ENCODE measurements at places on chromosomes 11 and 22.
A peak's percentile ranks its signal among the peaks of the same experiment; 100 is the strongest.

DNA sequence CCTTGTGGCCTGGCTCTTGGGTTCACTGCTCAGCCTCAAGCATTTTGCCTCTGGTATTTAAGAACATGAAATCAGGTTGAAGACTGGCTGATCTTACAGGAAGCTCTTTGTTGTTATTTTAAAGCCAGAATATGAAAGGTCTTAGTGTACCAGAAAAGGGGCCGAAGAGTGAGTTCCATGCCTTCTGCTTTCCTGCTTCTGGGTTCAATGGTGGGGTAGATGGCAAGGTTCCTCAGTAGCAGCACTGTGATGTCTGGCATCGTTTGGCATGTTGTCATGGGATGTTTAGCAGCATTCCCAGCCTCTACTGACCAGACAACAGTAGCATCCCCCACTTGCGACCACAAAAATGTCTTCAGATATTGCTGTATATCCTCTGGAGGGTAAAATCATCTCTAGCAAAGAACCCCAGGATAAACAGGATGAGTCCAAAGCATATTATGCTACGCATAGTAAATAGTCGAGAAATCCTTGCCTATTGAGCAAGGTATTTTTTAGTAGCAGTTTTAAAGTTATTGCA is 2.4 kb downstream of the VPS26B start:
- H3K36me3 ChIP-seq: no peaks in the 10 kb centered on the region
- H3K4me1 ChIP-seq: peaks cover 3% of the 10 kb centered on the region
- H3K4me3 ChIP-seq: no peak overlapping the region
- no peaks in the 10 kb centered on the region for H3K27me3 ChIP-seq
- DNase-seq: no peak

DNA sequence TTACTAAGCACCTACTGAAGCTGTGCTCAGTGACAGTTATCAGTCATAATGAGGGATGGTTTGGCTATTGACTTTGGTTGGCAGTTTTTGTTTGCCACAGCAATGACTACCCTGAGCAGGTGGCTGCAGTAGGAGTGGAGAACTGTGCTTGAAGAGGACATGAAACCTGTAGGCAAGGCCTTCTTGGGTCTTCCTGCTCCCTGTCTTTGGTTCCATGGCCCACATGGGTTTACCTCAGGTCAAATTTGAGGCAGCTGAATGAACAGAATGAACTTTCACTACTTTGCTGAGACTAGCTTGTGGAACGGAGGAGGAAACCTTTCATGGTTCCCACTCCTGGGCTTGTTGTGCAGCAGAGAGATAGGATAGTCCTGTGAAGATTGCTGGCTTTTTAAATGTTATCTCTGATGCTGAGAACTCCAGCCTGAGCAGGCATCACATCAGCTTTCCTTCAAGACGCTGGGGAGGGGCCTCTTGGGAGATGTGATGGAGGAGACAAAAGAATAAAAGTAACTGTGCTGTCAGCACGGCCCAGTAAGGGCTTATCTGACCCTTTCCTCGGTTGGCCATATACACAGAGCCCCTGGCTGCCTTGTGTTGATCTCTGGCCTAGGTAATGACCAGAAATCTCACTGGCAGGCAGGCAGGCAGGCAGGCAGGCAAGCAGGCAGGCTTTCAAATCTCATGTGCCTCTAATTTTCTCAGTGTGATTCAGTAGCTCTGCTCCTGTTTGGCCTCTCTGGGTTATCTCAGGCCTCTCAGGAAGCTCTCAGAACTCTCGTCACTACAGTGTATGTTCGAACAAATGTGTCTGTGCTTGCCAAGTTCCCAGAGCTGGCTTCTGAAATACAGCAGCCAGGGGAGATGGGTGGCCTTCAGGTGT is 12.0 kb downstream of the STIM1 start:
- H3K36me3 ChIP-seq: no peaks in the 10 kb centered on the region
- H3K4me3 ChIP-seq: no peak overlapping the region
- H3K4me1 ChIP-seq: no peaks in the 10 kb centered on the region
- H3K27me3 ChIP-seq: no peaks in the 10 kb centered on the region
- no peak overlapping the region for H3K27ac ChIP-seq
- no peak for DNase-seq

DNA sequence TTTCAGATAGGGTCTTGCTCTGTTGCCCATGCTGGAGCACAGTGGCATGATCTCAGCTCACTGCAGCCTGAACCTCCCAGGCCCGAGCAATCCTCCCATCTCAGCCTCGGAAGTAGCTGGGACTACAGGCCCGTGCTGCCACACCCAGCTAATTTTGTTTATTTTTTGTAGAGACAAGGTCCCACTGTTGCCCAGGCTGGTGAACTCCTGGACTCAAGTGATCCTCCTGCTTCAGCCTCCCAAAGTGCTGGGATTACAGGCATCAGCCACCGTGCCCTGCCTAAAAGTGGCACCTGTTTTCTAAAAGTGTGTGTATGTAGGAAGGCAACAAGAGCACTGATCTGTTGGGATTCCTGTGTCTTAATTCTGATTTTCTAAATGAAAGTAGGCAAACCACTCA is 20.2 kb downstream of the PACS1 start:
- no peak overlapping the region for H3K27ac ChIP-seq
- no peaks in the 10 kb centered on the region for H3K4me1 ChIP-seq
- no peak overlapping the region for H3K4me3 ChIP-seq
- no peaks in the 10 kb centered on the region for H3K36me3 ChIP-seq

DNA sequence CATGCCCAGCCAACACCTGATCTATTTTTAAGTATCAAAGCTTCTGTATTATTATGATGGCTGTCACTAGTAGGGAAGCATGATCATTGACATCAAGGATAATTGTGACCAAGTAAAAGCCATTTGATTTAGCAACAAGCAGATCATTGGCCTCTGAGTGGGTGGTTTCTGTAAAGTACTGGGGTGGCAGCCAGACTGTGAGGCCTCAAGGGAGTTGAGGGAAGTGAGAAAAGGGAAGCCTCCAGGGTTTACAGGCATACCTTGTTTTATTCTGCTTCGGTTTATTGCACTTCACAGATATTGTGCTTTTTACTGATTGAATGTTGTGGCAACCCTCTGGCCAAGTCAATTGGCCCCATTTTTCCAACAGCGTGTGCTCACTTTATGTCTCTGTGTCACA is 60.1 kb downstream of the PRR5L start:
- no peaks in the 10 kb centered on the region for H3K4me1 ChIP-seq
- H3K27me3 ChIP-seq: no peaks in the 10 kb centered on the region
- no peak for DNase-seq
- no peak overlapping the region for H3K27ac ChIP-seq
- H3K4me3 ChIP-seq: no peak overlapping the region
- no peaks in the 10 kb centered on the region for H3K36me3 ChIP-seq

DNA sequence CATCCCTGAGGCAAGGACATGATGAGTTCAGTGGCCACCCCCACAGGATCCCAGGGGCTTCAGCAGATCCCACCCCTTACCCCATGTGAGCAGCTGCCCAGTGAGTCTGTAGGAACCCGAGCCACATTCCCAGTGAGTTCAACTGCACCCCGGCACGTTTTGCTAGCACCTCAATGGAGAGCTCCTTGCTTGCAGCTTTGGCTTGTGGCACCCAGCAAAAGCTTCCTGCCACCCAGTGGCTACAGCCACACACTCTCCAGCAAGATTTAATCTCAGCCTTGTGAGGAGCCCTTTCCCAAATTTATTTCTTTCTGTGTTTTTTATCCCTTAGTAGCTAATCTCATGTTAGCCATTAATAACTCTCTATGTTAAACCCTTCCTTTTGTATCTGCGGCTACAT is 4.0 kb downstream of the SAA1 start:
- DNase-seq: no peak
- H3K36me3 ChIP-seq: no peaks in the 10 kb centered on the region
- H3K4me3 ChIP-seq: no peak overlapping the region
- no peaks in the 10 kb centered on the region for H3K27me3 ChIP-seq
- peaks cover 3% of the 10 kb centered on the region for H3K4me1 ChIP-seq

- no peaks in the 10 kb centered on the region for H3K36me3 ChIP-seq
- peak; percentile 5 for DNase-seq
- H3K27ac ChIP-seq: no peak overlapping the region
- no peaks in the 10 kb centered on the region for H3K27me3 ChIP-seq
Observed at GRCh38 chr11:114909866-114910265, 231.5 kb downstream of the NXPE2 start.

- no peak overlapping the region for H3K27ac ChIP-seq
- H3K4me3 ChIP-seq: no peak overlapping the region
- H3K27me3 ChIP-seq: peaks cover 14% of the 10 kb centered on the region
- peaks cover 17% of the 10 kb centered on the region for H3K4me1 ChIP-seq
- no peaks in the 10 kb centered on the region for H3K36me3 ChIP-seq
Observed at GRCh38 chr11:69634590-69634989, 6.4 kb upstream of the CCND1 start.

- H3K27ac ChIP-seq: no peak overlapping the region
- no peaks in the 10 kb centered on the region for H3K36me3 ChIP-seq
- no peak overlapping the region for H3K4me3 ChIP-seq
- DNase-seq: no peak
Observed at GRCh38 chr11:112599265-112599664, 338.6 kb upstream of the PLET1 start.

DNA sequence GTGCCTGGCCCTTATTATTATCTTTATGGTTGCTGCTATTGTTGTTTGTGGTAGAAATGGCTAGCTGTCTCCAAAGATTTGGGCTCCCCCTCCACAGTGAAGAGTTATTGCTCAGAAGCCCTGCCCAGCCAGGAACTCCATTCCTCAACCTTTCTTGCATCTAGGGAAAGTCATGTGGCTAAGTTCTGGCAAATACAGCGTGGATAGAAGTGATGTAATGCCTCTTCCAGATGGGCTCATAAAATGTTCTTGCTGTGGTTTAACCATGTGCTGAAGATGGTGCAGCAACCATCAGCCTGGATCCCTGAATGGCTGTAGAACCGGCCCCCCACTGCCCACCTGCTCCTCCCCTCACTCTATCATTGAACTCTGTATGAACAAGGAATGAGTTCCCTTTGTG is 203.5 kb upstream of the E2F8 start:
- H3K27me3 ChIP-seq: no peaks in the 10 kb centered on the region
- no peak overlapping the region for H3K27ac ChIP-seq

- H3K36me3 ChIP-seq: no peaks in the 10 kb centered on the region
- no peak overlapping the region for H3K27ac ChIP-seq
- no peaks in the 10 kb centered on the region for H3K27me3 ChIP-seq
- H3K4me3 ChIP-seq: no peak overlapping the region
- peak; percentile 60 for DNase-seq
- no peaks in the 10 kb centered on the region for H3K4me1 ChIP-seq
Observed at GRCh38 chr11:114257621-114258558, 38.3 kb upstream of the NNMT start.

DNA sequence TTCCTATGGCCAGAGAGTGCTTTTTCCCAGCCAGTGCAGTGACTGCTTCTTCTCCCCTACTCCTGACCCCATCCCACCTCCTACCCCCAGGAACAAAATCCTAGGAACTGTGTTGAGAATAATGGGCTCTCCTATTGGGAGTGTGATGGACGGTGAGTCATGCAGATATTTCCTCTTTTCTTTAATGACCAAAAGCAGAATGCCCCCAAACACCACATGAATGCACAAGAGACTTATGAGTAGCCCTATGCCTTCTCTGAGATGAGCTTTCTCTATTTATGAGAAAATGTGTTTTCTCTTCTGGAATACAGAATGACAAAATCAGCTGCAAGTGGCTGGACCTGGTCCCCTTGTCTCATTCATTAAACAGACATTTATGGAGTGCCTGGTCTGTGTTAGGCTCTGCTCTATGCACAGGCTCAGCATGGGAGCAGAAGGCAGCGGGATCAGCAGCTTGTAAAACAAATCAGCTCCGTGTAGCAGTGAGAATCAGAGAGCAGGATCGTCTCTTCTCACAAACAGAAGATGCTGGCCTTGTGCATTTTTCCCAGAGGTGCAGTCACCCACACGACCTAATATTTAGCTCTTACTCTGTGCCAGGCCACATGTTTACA is 47.5 kb upstream of the GALNT18 start:
- peaks cover 5% of the 10 kb centered on the region for H3K4me1 ChIP-seq
- no peaks in the 10 kb centered on the region for H3K36me3 ChIP-seq
- H3K27me3 ChIP-seq: no peaks in the 10 kb centered on the region

- no peaks in the 10 kb centered on the region for H3K27me3 ChIP-seq
- H3K27ac ChIP-seq: no peak overlapping the region
- no peaks in the 10 kb centered on the region for H3K36me3 ChIP-seq
- DNase-seq: no peak
Observed at GRCh38 chr22:29972121-29972520, 89.1 kb downstream of the MTMR3 start.

GRCh38 chr11:106937111-106937510 is 81.2 kb downstream of the GUCY1A2 start:
- H3K36me3 ChIP-seq: no peaks in the 10 kb centered on the region
- H3K27me3 ChIP-seq: no peaks in the 10 kb centered on the region
- H3K4me3 ChIP-seq: no peak overlapping the region
- no peak overlapping the region for H3K27ac ChIP-seq
- H3K4me1 ChIP-seq: no peaks in the 10 kb centered on the region

DNA sequence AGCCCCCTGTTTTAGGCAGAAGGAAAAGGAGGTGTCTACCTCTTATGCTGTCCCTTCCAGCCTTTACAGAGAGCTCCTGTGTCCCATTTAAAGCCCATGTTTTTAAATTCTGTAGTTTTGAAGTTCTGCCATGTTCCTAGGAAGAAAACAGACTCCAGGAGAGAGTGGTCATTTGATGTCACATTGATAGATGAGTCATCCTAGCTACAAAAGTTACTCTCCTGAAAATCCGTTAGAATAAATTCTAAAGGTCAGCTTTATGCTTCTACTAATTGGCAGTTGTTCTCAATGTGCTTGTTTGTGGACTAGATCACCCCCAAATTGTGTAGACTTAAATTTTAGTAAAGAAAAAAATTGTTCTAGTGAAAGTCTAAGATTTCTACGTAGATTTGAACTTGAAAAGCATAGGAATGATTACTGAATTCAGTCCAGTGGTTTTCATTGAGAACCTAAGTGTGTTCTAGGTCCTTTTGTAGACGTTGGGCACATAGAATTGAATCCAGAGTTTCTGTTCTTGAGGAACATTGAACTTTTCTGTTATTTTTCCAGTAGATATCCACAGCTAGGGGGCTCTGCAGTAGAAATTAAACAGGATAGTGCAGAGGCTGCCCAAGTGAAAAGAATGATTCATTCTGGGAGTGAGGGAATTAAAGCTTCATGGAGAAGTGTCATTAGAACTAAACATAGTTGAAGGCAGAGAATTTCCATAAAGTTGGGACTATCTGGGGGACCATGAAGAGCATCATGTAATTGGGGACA is 140.6 kb upstream of the RASSF10 start:
- H3K4me1 ChIP-seq: peaks cover 20% of the 10 kb centered on the region
- DNase-seq: no peak
- H3K36me3 ChIP-seq: no peaks in the 10 kb centered on the region
- H3K27ac ChIP-seq: no peak overlapping the region
- H3K4me3 ChIP-seq: no peak overlapping the region

- H3K36me3 ChIP-seq: no peaks in the 10 kb centered on the region
- H3K4me1 ChIP-seq: peaks cover 4% of the 10 kb centered on the region
- H3K27ac ChIP-seq: no peak overlapping the region
- no peak for DNase-seq
- H3K4me3 ChIP-seq: no peak overlapping the region
Observed at GRCh38 chr11:9624448-9624847, 39.4 kb upstream of the SWAP70 start.

DNA sequence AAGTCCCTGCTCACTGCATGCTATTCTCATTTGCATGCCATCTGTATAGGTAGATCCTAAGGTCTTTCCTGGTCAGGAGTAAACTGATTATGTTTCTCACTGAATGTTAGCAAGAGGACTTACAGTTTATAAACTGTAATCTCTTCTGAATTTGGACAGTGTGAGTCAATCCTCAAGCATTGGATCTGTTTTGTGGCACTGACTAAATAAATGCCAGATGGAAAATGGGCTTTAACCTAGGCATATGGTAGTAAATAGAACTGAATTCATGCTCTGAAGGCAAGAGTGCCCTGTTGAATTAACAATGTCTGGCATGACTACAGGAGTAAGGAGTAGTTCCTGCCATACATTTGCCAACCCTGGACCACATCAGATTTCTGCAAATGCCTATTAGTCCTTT is 11.4 kb downstream of the FAM181B start:
- DNase-seq: no peak
- H3K4me3 ChIP-seq: no peak overlapping the region
- H3K36me3 ChIP-seq: no peaks in the 10 kb centered on the region
